ENCODE measurements at places on chromosomes 6 and 20.

DNA sequence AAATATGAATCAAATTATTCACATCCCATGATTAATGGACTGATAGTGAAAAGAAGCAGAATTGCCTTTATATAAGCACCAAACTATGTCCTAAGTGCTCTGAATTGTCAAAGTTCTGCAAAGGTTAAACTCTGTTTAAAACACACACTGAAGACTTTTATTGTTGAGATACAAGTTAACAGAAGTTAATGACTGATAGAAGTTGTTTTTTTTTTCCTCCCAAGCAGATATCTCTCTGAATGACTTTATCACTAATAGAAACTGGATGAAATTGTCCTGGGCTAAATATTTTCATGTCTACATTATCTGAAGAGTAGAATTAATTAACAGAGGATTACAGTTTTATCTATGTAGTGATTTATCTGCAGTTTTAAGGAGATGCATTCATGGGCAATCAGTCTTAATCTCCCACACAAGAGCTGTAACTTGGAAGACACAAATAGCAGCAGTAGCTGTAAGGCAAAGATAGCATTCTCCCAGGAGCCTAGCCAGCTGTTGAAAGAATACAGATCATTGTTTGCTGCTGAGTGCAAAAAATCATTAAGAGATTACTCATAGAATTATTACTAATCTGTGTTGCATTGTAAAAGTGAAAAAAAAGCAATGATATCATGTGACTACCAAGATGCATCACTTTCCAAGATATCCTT lies 49.9 kb downstream of the BMP5 start:
- H3K4me3 ChIP-seq, result no peak overlapping the region
- H3K36me3 ChIP-seq, result no peaks in the 10 kb centered on the region
- no peaks in the 10 kb centered on the region for H3K27me3 ChIP-seq
- H3K4me1 ChIP-seq, result peaks cover 3% of the 10 kb centered on the region
- no peak overlapping the region for H3K27ac ChIP-seq

GRCh38 chr6:18350271-18350670 lies 36.9 kb upstream of the RNF144B start:
- no peaks in the 10 kb centered on the region for H3K27me3 ChIP-seq
- H3K36me3 ChIP-seq, result no peaks in the 10 kb centered on the region
- H3K27ac ChIP-seq, result no peak overlapping the region
- no peak for DNase-seq
- H3K4me3 ChIP-seq, result no peak overlapping the region

GRCh38 chr20:4830259-4830658 lies 108.5 kb downstream of the PRND start:
- H3K4me3 ChIP-seq, result no peak overlapping the region
- peaks cover 4% of the 10 kb centered on the region for H3K36me3 ChIP-seq
- DNase-seq, result no peak
- peaks cover 14% of the 10 kb centered on the region for H3K27me3 ChIP-seq

DNA sequence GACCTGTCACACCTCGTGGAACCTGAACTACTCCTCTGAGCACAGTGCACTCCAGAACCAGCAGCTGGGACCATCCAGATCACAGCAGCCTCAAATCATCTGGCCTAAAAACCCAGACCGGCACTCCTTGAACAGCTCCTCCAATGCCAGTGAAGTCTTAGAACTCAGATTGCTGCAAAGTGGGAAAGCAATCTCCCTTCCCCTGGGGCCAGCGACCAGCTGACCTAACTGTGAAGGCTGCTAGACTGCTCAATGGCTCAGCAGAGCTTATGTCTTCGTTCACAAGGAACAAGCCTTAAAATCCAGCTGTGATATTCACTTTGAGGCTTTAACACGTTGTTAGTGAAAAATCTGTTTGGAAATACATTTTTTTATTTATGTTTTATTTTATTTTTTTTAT lies 243.2 kb downstream of the ANKRD60 start:
- peaks cover 12% of the 10 kb centered on the region for H3K27me3 ChIP-seq
- peak overlapping the region; percentile 84 for H3K27ac ChIP-seq
- DNase-seq, result peak; percentile 83
- H3K4me1 ChIP-seq, result peaks cover 47% of the 10 kb centered on the region
- H3K4me3 ChIP-seq, result peak overlapping the region; percentile 64

GRCh38 chr20:24804481-24805206 lies 144.4 kb upstream of the CST7 start:
- no peak for DNase-seq
- no peaks in the 10 kb centered on the region for H3K36me3 ChIP-seq
- H3K27ac ChIP-seq, result no peak overlapping the region
- H3K27me3 ChIP-seq, result peaks cover 11% of the 10 kb centered on the region
- H3K4me3 ChIP-seq, result no peak overlapping the region
- H3K4me1 ChIP-seq, result no peaks in the 10 kb centered on the region

GRCh38 chr6:89118931-89119330 lies 1.1 kb upstream of the SRSF12 start:
- H3K27ac ChIP-seq, result no peak overlapping the region
- H3K27me3 ChIP-seq, result peaks cover 9% of the 10 kb centered on the region
- H3K4me3 ChIP-seq, result peak overlapping the region; percentile 79
- no peak for DNase-seq
- no peaks in the 10 kb centered on the region for H3K36me3 ChIP-seq
- peaks cover 6% of the 10 kb centered on the region for H3K4me1 ChIP-seq

- no peak for DNase-seq
- H3K36me3 ChIP-seq, result no peaks in the 10 kb centered on the region
- no peak overlapping the region for H3K4me3 ChIP-seq
- H3K4me1 ChIP-seq, result peaks cover 3% of the 10 kb centered on the region
These were observed 426.8 kb upstream of the SOX4 start for GRCh38 chr6:21166754-21167153.

GRCh38 chr6:48990739-48991138 lies 472.3 kb downstream of the MMUT start:
- H3K36me3 ChIP-seq, result no peaks in the 10 kb centered on the region
- no peaks in the 10 kb centered on the region for H3K4me1 ChIP-seq
- H3K4me3 ChIP-seq, result no peak overlapping the region
- no peak for DNase-seq
- no peak overlapping the region for H3K27ac ChIP-seq

GRCh38 chr20:11305406-11305805 lies 612.3 kb upstream of the BTBD3 start:
- no peak overlapping the region for H3K4me3 ChIP-seq
- no peak overlapping the region for H3K27ac ChIP-seq
- H3K36me3 ChIP-seq, result no peaks in the 10 kb centered on the region
- H3K27me3 ChIP-seq, result no peaks in the 10 kb centered on the region
- H3K4me1 ChIP-seq, result no peaks in the 10 kb centered on the region

DNA sequence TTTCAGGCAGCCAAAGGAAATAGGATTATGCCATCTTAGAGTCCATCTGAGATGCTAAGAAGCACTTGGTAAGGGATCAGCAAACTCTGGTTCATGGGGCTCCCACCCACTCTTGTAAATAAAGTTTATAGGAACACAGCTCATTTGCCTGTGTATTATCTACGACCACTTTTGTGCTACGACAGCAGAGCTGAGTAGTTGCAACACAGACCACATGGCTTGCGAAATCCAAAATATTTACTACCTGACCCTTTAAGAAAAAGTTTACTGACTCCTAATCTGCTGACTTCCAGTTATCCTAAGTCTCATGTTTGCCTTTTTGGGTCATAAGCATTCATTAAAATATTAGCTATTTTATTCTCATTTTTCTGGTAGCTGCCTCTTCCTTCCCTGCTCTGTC lies 859.0 kb downstream of the QKI start:
- H3K27me3 ChIP-seq, result no peaks in the 10 kb centered on the region
- no peak for DNase-seq
- H3K27ac ChIP-seq, result no peak overlapping the region
- H3K36me3 ChIP-seq, result peaks cover under 1% of the 10 kb centered on the region
- H3K4me3 ChIP-seq, result no peak overlapping the region

GRCh38 chr6:123945386-123945785 lies 141.7 kb downstream of the NKAIN2 start:
- no peaks in the 10 kb centered on the region for H3K27me3 ChIP-seq
- no peak overlapping the region for H3K27ac ChIP-seq
- no peak for DNase-seq
- no peaks in the 10 kb centered on the region for H3K4me1 ChIP-seq

- no peaks in the 10 kb centered on the region for H3K36me3 ChIP-seq
- no peak overlapping the region for H3K27ac ChIP-seq
- DNase-seq, result no peak
These were observed 670.9 kb downstream of the QKI start for GRCh38 chr6:164085091-164086075.

DNA sequence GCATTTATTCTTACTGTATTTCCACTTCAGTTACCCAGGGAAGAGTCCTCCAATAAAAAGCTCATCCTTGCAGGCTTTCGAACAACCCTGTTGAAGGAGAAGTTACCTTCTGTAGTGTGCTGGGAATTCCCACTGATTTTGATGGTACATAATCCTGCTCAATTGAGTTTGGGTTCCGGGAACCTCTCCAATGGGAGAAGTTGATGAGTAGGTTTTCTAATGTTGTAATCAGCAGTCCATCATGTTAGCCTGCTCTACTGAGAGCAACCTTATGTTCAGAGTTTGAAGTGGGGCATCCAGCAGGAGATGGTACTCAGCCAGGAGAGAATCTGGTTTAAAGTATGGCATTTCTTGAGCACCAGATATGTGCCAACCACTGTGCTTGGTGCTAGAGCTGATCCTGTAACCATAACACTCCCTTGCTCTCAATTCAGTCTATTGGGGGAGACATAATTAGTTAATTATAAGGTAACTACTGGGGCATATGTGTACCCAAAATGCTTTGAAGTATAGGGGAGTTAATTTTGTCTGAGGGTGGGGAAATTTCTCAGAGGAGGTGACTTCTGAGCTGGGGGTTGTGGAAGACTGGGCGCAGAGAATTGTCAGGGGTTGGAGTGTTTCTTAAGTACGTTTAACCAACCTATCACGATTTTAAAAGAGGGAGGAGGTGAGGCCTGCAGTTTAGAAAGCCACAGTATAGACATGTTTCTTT lies 2.1 kb downstream of the TOP1 start:
- peaks cover 48% of the 10 kb centered on the region for H3K4me1 ChIP-seq
- H3K27me3 ChIP-seq, result peaks cover 4% of the 10 kb centered on the region
- peak overlapping the region; percentile 98 for H3K4me3 ChIP-seq
- no peak overlapping the region for H3K27ac ChIP-seq

- H3K4me3 ChIP-seq, result no peak overlapping the region
- H3K36me3 ChIP-seq, result no peaks in the 10 kb centered on the region
- no peaks in the 10 kb centered on the region for H3K27me3 ChIP-seq
- DNase-seq, result no peak
These were observed 171.4 kb upstream of the SYNDIG1 start for GRCh38 chr20:24297993-24298392.

GRCh38 chr20:42193119-42193518 lies 574.9 kb upstream of the CHD6 start:
- no peaks in the 10 kb centered on the region for H3K27me3 ChIP-seq
- no peak for DNase-seq
- no peaks in the 10 kb centered on the region for H3K36me3 ChIP-seq
- no peak overlapping the region for H3K27ac ChIP-seq

GRCh38 chr6:134669485-134669884 lies 280.4 kb downstream of the ALDH8A1 start:
- no peaks in the 10 kb centered on the region for H3K4me1 ChIP-seq
- H3K36me3 ChIP-seq, result no peaks in the 10 kb centered on the region
- no peak overlapping the region for H3K27ac ChIP-seq
- DNase-seq, result no peak
- no peak overlapping the region for H3K4me3 ChIP-seq

GRCh38 chr6:100833972-100834574 lies 47.1 kb downstream of the ASCC3 start:
- no peak for DNase-seq
- peaks cover 4% of the 10 kb centered on the region for H3K4me1 ChIP-seq
- peaks cover 4% of the 10 kb centered on the region for H3K36me3 ChIP-seq

GRCh38 chr6:93196406-93196970 lies 222.9 kb downstream of the EPHA7 start:
- no peak overlapping the region for H3K27ac ChIP-seq
- no peaks in the 10 kb centered on the region for H3K4me1 ChIP-seq
- DNase-seq, result no peak
- H3K27me3 ChIP-seq, result peaks cover 1% of the 10 kb centered on the region

GRCh38 chr6:104639668-104640067 lies 220.1 kb downstream of the HACE1 start:
- H3K27ac ChIP-seq, result no peak overlapping the region
- H3K36me3 ChIP-seq, result no peaks in the 10 kb centered on the region
- no peak for DNase-seq
- no peak overlapping the region for H3K4me3 ChIP-seq

GRCh38 chr6:79072640-79073181 lies 5.3 kb downstream of the PHIP start:
- H3K27me3 ChIP-seq, result no peaks in the 10 kb centered on the region
- no peaks in the 10 kb centered on the region for H3K36me3 ChIP-seq
- peaks cover 25% of the 10 kb centered on the region for H3K4me1 ChIP-seq
- H3K4me3 ChIP-seq, result no peak overlapping the region
- H3K27ac ChIP-seq, result no peak overlapping the region

DNA sequence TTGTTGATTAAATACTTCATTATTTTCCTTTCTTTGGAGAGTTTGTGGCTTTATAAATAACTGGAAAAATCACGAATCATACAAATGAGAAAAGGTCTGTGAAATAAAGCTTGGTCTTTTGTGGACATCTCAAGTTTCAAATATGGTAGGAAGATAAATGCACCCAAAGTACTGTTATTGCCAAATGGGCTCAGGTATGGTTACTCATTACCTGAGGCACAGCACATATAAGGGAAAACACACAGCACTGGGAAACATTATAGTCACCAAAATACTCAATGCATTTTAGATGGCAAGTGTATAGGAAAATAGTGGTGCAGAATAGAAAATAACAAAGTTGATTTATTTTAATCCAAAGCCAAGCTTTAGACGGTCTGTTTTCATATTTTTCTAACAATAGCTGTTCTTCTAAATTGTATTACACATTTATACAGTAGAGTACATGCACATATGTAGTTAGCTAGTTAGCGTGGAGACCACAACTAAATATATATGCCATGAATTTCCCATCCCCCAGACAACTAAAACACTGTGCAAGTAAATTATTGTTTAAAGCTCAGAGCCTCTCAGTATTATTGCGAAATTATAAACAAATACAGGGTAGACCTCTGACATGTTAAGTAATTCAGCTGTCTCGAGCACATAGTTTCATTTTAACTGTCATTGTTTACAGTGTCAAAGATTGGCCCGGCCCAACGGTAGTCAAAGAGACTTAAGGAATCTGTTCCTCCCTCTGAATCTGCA lies 336.0 kb downstream of the SYNE1 start:
- H3K27me3 ChIP-seq, result no peaks in the 10 kb centered on the region
- no peaks in the 10 kb centered on the region for H3K36me3 ChIP-seq
- DNase-seq, result no peak
- H3K4me3 ChIP-seq, result peak overlapping the region; percentile 100
- H3K27ac ChIP-seq, result peak overlapping the region; percentile 100

GRCh38 chr20:46255440-46256104 lies 52.7 kb downstream of the CDH22 start:
- peaks cover 19% of the 10 kb centered on the region for H3K27me3 ChIP-seq
- H3K36me3 ChIP-seq, result no peaks in the 10 kb centered on the region
- no peak overlapping the region for H3K4me3 ChIP-seq
- DNase-seq, result no peak
- H3K4me1 ChIP-seq, result peaks cover 8% of the 10 kb centered on the region
